ENCODE measurements at places on chromosomes 11 and 22. TPM values are rescaled to one million over a fixed set of nuclear protein-coding genes. Genes with fewer than 3 reads are reported as not detected.

The DDX25 gene
- 3.8 TPM for total RNA-seq

The MCHR1 gene
- total RNA-seq, result 0.38 TPM

The SLC15A3 gene
- total RNA-seq, result 4.8 TPM

The CCDC81 gene
- 1.3 TPM for total RNA-seq

DNA sequence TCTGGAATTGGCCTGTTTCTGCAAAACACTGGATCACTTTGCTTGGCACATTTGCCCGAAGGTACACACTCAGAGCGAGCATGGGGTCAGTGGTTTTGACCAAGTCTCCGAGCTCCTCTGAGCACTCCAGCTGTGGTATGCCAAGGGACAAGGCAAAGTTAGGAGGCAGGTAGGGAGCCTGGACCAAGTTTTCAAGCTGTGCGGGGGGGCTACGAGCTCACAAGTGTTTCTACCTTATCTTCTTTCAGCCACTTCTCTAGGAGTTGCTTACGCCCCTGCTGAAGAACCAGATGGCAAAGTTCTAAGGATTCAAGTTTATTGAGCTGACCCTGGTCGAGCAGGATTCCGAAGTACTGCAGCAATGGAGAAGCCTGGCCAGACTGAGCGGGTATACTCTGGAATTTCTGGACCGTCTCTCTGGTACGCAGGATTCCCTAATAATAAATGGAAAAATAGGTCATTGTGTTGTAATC is 54.7 kb upstream of the SLC25A1 start:
- H3K4me1 ChIP-seq, result no peaks in the 10 kb centered on the region
- H3K27me3 ChIP-seq, result no peaks in the 10 kb centered on the region
- H3K4me3 ChIP-seq, result no peak overlapping the region
- H3K36me3 ChIP-seq, result peaks cover 19% of the 10 kb centered on the region

The CAT gene
- 44.1 TPM for total RNA-seq

GRCh38 chr11:102312667-102313066 is 4.6 kb upstream of the BIRC3 start:
- no peak overlapping the region for H3K27ac ChIP-seq
- DNase-seq, result no peak
- H3K4me3 ChIP-seq, result no peak overlapping the region

GRCh38 chr11:6260207-6260726 is 629 bp downstream of the CCKBR start:
- H3K36me3 ChIP-seq, result no peaks in the 10 kb centered on the region
- H3K4me3 ChIP-seq, result no peak overlapping the region
- H3K4me1 ChIP-seq, result no peaks in the 10 kb centered on the region

DNA sequence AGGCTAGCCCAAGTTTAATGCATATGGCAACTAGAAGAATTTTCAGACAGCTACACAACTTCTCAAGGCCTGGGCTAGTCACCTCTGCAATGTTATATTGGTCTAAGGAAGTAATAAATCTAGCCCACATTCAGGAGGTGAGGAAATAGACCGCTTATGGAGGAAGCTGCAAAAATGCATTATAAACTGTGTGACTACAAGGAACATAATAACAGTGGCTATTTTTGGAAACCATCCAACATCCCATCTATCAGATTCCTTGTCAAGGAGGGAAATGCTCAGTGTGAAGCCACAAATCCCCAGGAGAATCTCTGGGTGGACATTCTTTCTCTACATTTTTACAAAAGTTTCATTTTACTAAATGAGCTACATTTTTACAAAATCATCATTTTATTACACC is 76.1 kb downstream of the BBOX1 start:
- no peaks in the 10 kb centered on the region for H3K4me1 ChIP-seq
- no peak overlapping the region for H3K4me3 ChIP-seq
- H3K27ac ChIP-seq, result no peak overlapping the region
- H3K27me3 ChIP-seq, result no peaks in the 10 kb centered on the region

GRCh38 chr22:45451972-45452371 is 38.5 kb downstream of the RIBC2 start:
- no peaks in the 10 kb centered on the region for H3K36me3 ChIP-seq
- peaks cover 14% of the 10 kb centered on the region for H3K27me3 ChIP-seq
- no peak overlapping the region for H3K4me3 ChIP-seq
- no peaks in the 10 kb centered on the region for H3K4me1 ChIP-seq
- H3K27ac ChIP-seq, result no peak overlapping the region
- DNase-seq, result no peak

DNA sequence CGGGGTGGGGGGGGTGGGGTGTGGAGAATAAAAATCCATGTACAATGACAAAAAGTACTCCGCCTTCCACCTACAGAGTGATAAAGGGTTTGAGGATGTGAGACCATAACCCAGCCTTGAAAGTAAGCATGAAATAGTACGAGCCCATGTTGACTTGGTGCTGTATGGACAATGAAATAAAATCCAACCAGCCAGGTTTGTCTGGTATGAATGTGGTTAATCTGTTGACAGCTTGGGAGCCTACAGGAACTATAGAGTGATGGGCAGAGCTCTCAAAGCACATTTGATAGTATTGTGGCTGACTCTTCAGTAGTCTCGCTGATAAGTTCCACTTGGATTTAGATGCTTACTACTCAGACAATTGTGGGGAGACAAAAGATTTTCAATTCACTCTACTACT is 48.8 kb upstream of the CD44 start:
- peaks cover 4% of the 10 kb centered on the region for H3K27me3 ChIP-seq
- H3K4me3 ChIP-seq, result no peak overlapping the region
- H3K27ac ChIP-seq, result no peak overlapping the region
- DNase-seq, result no peak

Data from progenitor cell of endocrine pancreas (in vitro differentiated cells).